NCI-H774 (cell line): ENCODE measurements at places on chromosomes 12 and 14.
A peak's percentile ranks its signal among the peaks of the same experiment; 100 is the strongest.

GRCh38 chr12:125065021-125065918 lies at the start of gene AACS:
Gene AACS, plus strand, starts transcription at chr12:125065435. Its CDS starts 150 bp downstream, at chr12:125065585.
- peak; percentile 76 for DNase-seq

- DNase-seq: no peak
Measured at GRCh38 chr12:89309815-89310214, 42.5 kb downstream of the DUSP6 start.

- no peak for DNase-seq
Measured at GRCh38 chr14:98244966-98245569, 1026.9 kb downstream of the BCL11B start.

DNA sequence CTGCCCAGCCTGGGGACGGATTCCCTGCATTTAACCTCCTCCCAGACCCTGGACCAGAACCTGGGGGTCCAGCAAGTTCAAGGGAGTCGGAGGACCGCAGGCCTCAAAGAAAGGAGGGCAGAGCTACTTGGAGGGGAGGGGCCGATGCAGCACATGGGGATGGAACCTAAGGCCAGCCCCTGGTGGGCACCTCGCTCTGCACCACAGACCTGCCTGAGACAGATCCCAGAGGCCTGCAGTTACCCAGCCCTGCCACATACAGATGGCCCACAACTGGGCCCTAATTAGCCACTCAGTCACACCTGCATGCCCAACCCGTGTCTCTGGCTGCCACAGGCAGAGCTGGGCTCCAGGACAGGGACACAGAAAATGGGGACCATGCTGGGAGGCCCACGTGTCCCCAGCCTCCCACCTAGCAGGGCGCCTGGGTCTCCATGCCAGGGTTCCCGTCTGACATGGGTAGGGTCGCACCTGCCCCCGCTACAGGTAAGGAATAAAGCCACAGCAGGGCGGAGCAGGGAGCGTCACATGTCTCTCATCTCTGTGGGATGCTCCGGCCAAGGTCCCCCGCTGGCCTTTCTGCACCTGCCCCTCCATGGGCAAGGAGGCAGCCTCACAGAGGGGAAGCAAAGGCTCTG lies 16.7 kb downstream of the AKT1 start:
- DNase-seq: no peak

GRCh38 chr12:55659486-55660385 lies 23.0 kb downstream of the OR10P1 start:
- no peak for DNase-seq
